ENCODE measurements at places on chromosomes 6 and 20.
A peak's percentile ranks its signal among the peaks of the same experiment; 100 is the strongest.

- no peak for DNase-seq
Measured at GRCh38 chr6:17018425-17018824, 83.4 kb upstream of the STMND1 start.

- DNase-seq: peak; percentile 44
Measured at GRCh38 chr20:621125-621756, 11.1 kb upstream of the TCF15 start.

GRCh38 chr6:139394027-139394649 is 19.7 kb upstream of the CITED2 start:
- no peak for DNase-seq

DNA sequence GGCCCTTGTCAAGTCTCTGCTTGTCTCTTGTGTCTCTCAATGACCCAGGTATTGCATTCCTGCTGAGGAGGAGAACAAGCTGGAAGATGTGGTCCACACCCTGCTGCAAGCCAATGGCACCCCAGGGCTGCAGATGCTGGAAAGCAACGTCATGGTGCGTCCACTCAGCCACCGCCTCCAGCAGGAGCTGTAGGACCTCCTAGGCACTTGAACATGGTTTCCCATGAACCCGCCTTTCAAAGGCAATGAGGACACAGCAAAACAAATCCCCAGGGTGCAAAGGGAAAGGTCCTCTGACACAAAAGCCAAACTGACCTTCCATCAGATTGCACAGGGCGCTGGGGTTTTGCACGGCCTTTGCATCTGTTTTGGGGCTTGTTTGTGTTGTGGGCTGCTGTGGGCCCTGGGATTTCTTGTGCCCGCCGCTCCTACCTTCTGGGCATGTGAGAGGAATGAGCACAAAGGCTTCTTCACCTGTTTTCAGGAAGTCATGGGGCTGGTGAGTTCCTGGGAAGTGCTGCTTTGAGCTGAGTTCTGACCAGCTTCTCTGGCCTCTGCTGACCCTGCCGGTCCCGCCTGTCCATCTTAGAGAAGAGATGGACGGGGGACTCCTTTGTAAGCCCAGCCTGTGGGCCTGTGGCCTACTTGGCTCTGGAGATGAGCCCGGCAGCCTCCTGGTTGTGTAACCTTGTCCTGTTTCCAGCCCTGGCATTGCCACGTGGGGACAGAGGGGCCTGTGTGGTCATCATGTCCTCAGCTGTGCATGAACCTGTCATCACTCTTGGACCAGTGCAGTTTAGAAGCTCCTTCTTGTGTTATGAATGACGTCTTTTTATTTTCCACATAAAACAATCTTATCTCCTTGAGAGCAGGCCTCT is 151.3 kb downstream of the DTNBP1 start:
- DNase-seq: no peak

GRCh38 chr6:38813041-38813823 is 98.1 kb downstream of the DNAH8 start:
- peak; percentile 81 for DNase-seq

DNA sequence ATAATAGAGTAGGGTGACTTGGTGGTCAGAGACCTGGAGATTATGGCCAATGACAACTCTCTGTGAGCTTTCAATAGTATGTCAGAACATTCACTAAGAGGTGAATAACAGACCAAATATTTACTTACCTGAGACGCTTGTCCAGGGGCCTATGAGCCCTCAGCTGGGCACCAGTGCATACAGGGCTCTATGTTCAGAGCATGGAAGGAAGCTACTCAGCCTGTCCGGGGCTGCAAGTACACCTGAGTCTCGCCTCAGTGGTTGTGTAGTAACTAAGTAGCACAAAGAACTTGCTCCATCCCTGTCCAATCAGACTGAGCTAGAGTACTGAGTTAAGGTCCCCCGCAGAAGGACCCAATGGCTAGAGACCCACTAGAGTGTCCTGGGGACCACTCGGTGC is 11.6 kb upstream of the SCGN start:
- no peak for DNase-seq

- no peak for DNase-seq
Measured at GRCh38 chr20:35674921-35675320, 10.2 kb upstream of the CPNE1 start.

- DNase-seq: no peak
Measured at GRCh38 chr6:162345051-162345511, 382.5 kb downstream of the PRKN start.

DNA sequence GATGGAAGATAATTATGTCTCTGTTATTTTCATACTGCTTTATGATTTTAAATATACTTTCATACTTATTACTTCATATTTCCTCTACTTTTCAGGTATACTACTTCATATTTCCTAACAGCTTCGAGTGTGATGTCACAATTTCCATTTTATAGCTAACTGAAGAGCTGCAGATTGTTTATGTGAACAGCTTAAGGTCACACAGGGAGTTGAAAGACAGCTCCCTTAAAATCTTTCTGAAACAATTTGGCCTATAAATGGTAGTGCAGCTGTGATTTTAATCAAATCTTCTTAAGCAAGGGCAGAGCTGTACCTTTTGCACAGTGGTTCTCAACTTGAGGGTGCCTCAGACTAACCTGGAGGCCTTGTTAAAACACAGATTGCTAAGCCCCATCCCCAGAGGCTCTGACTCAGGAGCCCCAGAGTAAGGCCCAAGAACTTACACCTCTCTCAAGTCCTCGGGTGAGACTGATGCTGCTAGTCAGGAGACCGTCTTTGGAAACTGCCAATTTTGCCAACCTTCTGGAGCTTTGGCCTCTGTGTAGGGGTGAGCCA is 347.0 kb upstream of the HSF2 start:
- DNase-seq: no peak

DNA sequence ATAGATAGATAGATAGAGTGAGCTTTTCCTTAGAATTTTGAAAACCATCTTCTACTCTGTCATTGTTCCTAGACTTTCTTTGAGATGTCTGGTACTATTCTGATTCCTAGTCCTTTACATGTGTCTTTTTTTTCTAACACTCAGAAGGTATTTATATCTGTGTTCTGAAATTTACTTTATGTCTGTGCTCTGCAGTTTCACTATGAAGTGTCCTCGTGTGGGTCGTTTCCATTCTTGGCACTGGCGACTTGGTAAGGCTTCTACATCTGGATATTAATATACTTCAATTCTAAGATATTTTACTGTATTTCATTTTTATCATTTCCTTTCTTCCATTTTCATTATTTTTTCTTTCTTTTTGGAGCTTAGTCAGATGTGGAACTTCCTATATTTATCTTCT is 87.0 kb downstream of the FHL5 start:
- no peak for DNase-seq

GRCh38 chr20:45998761-45999160 is 9.9 kb upstream of the MMP9 start:
- peak; percentile 73 for DNase-seq

- no peak for DNase-seq
Measured at GRCh38 chr6:147347882-147348575, 143.8 kb downstream of the STXBP5 start.

GRCh38 chr20:34300809-34301586 is 2.2 kb downstream of the AHCY start:
- peak; percentile 43 for DNase-seq

- DNase-seq: no peak
Measured at GRCh38 chr20:34449674-34450592, 66.3 kb upstream of the DYNLRB1 start.

GRCh38 chr20:13700761-13701160 is 62.0 kb upstream of the TASP1 start:
- DNase-seq: no peak

GRCh38 chr20:51994751-51995417 is 192.6 kb upstream of the SALL4 start:
- no peak for DNase-seq

DNA sequence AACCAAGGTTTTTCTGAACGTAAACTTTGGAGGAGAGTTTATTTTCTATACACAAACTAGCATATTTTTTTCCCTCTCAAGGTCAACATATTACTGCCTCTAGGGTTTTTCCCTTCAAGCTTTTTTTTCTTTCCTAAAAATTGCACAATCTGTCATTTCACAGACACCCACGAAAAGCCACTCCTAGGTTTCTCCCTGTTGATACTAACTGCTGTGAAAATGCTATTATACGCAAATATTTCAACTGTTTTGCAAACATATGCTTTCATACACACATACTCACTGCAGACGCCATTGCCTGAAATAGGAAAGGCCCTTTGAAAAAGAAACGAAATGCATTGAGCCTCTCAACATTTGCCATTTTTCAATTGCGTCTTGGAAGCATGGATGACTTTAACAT is 333.0 kb downstream of the CD83 start:
- no peak for DNase-seq

- DNase-seq: no peak
Measured at GRCh38 chr6:122755901-122756300, 23.6 kb upstream of the FABP7 start.

DNA sequence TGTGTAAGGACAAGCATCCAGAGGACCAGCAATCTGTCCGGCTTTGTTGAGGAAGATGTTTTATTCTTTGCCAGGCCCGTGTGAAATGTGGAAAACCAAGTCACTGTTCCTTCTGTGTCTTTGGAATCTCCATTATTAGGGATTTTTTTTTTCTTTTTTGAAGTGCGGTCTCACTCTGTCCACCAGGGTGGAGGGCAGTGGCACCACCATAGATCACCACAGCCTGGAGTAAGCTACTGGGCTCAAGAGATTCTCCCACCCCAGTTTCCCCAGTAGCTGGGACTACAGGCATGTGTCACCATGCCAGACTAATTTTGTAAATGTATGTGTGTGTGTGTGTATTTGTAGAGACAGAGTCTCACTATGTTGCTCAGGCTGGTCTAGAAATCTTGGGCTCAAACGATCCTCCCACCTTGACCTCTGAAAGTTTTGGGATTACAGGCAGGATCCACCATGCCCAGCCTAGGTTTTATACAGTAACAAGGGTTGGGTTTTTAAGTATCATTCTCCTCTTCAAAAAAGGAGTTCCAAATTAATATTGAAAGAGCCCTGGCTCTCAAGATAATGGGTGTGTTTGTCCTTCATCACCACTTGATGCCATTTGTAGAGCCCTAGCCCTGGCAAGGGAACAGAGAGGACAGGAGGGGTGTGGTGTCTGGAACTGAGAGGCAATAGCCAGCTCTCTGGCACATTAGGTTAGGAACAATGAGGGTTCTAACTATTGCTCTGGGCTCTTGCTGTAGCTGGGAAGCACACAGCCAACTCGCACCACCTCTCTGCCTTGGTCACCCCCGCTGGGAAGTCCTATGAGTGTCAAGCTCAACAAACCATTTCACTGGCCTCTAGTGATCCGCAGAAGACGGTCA is 3.1 kb downstream of the LAMP5 start:
- no peak for DNase-seq

- DNase-seq: no peak
Measured at GRCh38 chr6:149201068-149201655, 116.3 kb upstream of the TAB2 start.

- DNase-seq: no peak
Measured at GRCh38 chr6:39915866-39916265, 18.4 kb downstream of the MOCS1 start.

GRCh38 chr6:121856296-121856695 is 420.9 kb downstream of the GJA1 start:
- DNase-seq: no peak

GRCh38 chr6:118752803-118753202 is 101.4 kb upstream of the CEP85L start:
- DNase-seq: no peak
